ENCODE measurements at places on chromosomes 11 and 22.

GRCh38 chr11:3200388-3201111 is 18.1 kb downstream of the MRGPRG start:
- DNase-seq = no peak

DNA sequence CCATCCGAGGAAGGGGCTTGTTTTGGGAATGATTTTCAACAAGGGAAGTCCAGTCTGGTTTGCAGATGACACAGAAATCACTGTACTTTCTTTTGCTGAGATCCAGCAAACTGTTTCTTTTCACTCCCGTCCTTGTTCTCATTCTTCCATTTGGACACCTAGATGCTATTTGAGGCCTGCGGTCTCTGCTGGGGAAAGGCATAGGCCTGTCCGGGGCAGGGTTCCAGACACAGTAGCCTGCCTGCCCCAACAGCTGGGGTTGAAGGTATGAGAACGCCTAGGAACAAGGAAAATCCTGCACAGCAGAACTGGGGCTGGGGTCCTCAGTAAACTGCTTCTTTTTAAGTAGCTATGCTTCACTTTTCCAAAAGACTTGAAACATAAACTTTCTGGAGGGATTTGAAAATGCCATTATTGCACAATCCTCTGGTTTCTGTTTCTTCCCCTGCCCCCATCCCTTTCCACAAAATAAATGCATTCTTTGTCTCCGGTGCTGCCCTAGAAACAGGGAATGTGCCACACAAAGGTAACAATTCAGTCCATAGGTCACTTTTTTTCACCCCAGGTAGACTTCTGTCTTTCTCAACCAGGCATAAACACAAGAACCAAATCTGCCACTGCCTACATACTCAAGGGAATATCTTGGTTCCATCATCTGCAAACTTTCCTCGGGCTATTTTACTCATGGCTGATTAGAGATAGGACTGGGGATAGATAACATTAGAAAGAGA is 174.8 kb upstream of the MTMR2 start:
- DNase-seq = no peak

DNA sequence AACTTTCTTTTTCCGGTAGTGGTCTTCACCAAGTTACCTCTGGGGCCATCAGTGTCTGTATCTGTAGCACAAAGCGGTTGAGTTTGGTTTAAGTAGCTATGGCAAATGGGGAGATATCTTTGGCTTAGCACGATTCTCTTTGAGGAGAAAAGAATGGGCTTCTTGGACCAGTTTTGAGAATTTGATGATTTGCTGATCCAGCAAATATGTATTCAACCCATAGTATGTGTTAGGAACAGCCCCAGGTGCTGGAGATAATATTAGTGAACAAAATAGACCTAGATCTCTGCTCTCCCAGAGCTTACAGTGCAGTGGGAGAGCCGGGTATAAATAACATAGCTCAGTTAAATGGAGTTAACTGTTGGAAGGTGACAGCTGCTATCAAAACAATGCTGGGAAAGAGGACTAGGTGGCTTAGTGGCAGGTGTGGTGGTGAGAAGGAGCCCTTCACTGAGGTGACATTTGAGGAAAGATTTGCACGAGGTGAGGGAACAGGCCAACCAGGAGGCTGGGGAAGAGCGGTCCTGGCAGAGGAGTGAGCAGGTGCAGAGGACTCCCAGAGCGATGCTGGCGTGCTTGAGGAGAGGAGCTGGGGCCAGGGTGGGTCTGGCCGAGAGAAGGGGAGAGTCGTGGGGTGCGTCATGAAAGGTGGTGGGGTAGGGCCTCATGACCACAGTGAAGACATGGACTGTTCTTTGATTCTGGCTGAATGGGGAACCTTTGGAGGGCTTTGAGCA is 5.0 kb downstream of the TBC1D22A start:
- DNase-seq = no peak

GRCh38 chr22:48053973-48054372 is 1291.5 kb downstream of the TBC1D22A start:
- DNase-seq = no peak

Measured in non-pigmented ciliary epithelial cell (primary cell).